Tongue (tissue), 3 donors: ENCODE measurements at places on chromosomes 7 and 10.

GRCh38 chr7:36683695-36684357 lies 40.5 kb downstream of the AOAH start:
- DNase-seq: no peak

DNA sequence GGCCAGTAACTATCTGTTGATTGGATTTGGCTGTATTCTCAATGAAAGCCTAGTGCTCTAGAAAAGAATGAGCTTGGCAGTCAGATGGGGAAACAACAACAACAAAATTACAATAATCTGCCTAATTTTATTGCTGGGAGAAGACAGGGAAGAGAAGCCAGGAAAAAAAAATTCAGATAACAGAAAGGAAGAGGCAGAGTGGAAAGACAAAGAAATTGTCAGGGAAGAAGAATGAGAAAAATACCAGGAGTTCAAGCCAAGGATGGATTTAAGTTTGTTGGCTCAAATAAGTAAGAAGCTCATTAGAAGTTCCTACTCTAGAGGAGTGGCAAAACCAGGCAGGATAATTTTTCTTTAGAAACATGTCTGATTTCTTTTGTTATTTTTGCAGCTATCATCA lies 45.9 kb upstream of the PRKG1 start:
- DNase-seq: no peak

DNA sequence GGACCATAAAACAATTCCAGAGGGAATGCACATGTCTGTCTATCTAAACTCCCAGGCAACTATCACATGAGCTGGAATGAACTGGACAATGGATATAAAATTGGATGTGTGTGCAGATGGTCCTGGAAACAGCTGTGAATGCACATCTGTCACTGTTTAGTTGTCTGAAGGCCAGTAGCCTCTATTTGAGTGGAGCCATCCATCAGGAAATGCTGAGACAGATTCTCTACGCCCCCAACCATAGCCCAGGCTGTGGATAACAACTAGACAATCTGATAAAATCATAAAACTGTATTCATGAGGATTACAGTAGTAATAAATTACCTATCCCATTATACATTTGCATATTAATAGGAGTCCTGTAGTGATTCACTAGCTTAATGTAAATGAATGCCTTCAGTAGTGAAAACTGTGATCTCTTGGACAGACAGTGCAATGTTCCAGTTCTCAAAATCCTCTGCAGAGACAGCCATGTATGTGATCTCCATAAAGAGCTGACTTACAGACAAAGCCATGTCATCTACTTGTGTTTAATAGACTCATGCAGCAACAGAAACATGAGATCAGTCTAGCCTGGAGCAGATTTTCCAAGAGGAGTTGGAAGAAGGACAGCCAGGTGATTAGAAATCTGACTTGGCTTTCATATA lies 907.6 kb downstream of the KCNMA1 start:
- DNase-seq: peak; percentile 15

- DNase-seq: no peak
Measured at GRCh38 chr10:3948843-3949242, 163.8 kb upstream of the KLF6 start.

- DNase-seq: no peak
Measured at GRCh38 chr10:7956508-7956907, 98.0 kb upstream of the GATA3 start.

- no peak for DNase-seq
Measured at GRCh38 chr7:155295511-155295910, 2.2 kb upstream of the INSIG1 start.
